ENCODE measurements at places on chromosomes 11 and 22.

- peak; percentile 78 for DNase-seq
These were observed at the start of the genes EML3 and ROM1 for GRCh38 chr11:62612366-62613290. Gene EML3 (minus strand): TSS chr11:62612775. CDS start chr11:62612457, 318 bp downstream. Gene ROM1 (plus strand): TSS chr11:62613257. CDS start chr11:62613282, 25 bp downstream.

GRCh38 chr11:23765682-23766252 is 731.1 kb upstream of the LUZP2 start:
- no peak for DNase-seq

DNA sequence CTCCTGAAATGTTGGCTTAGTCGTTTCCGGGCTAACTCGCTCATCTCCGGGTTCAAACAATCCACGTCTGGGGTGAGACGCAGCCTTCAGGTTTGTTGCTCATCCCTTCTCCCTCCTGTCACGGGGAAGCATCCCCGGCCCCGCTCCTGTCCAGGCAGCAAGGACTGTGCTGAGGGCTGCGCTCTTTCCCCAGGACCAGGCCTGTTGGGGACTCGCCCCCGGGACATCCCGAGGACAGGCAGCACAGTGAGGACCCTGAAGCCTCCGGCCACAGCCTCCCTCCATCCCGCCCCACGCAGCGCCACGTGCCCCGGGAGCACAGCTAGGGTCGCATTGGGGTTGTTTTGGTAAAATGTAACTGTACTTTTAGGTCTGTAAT is 252.0 kb downstream of the BRD1 start:
- no peak for DNase-seq

DNA sequence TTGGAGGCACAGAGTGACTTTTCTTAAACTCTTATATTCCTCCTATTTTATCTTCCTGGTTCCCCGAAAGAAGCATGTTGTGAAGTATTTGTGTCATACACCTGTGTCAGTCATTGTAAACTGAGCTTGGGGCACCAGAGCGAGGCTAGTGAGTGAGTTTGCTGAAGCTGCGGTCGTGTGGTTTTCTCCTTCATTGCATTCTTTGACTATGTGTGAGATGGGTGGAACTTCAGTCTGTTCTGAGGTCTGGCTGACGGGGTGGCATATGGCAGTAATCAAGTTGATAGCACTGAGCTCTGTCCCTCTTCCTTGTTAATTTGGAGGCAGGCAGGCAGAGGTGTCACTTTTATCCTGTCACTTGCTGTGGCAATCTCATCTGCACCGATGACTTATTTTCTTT is 4.2 kb downstream of the VPS26B start:
- no peak for DNase-seq

DNA sequence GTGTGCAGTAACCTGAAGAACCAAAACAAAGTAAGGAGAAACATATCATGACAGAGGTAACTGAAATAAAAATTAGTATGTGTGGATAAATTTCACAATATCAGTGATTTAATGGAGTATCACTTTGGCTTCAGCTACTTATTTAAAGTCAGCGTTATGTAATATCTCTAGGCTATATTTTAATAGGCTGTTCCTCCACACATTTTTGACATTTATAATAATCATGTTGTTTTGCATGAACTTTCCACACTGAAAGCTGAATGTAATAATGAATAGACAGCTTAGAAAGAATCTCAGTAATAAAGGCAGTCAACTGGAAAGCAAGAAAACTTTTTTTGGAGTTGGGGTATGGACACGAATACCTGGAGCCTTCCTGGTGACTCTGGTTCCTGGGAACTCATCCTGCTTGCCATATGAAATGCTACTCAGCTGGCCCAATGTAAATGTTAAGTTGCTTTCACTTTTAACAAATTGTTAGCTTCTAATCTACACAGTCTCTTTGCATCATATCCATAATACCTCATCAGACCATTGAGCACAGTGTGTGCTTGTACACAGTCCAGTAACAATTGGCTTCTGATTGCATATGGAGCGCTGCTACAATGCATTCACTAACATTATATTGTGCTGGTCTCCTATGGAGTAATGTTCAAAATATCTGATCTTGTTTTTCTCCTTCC is 257.7 kb downstream of the SOX6 start:
- DNase-seq, result no peak

DNA sequence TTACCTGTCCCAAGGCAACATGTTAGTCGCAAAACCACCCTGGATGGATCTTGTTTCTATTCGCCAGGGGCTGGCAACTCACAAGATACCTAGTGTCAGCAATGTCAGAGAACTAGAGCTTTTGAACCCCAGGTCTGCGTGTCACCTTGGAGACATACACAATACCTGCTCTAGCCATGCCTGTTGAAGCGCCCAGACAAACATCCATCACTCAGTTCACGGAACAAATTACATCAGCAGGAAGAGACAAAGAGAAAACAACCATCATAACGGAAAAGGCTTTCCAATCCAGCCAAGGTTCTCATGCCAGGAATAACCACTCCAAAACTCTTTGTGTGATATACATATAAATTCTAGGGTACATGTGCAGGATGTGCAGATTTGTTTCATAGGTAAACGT is 2.2 kb downstream of the CD59 start:
- DNase-seq, result peak; percentile 77

GRCh38 chr11:109929308-109929707 is 163.9 kb upstream of the ZC3H12C start:
- DNase-seq, result no peak

GRCh38 chr22:40107244-40107643 is 70.5 kb upstream of the TNRC6B start:
- DNase-seq, result peak; percentile 3

DNA sequence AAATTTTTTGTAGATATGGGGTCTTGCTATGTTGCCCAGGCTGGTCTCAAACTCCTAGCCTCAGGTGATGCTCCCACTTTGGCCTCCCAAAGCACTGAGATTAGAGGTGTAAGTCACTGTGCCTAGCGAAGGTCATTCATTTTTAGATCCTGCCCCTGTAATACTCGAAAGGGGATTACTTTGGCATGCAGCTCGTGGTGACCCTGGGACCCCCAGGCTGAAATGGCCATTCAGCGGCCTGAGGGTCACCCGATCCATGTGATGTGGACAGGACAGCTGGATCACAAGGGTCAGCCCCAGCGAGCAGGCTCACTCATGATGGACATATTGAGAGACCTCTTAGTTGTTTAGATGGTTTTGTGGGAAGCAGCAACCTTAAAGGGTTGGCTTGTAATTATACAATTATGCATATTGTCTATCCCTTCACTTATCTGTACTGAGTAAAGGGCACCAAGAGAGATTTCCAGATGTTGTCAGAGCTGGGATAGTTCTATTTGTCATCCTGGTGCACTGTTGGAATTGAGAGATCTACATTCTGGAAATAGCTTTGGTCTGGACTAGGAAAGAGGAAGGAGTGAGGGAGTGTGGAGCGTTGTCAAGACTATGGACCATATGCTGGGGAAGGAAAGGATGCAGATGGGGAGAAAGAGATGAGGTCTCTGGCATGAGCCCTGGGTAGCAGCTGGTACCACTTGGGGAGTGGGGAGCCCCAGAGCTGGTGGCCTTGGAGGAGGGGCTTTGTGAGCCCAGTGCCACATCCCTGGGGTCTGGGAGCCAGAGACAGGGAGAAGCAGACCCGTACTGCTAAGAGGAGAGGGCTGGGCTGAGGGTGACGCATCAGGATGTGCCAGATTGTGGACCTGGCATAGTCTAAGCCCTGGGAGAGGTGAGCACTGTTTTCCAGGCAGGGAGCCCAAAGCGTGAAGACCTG is 15.5 kb downstream of the RHBDD3 start:
- no peak for DNase-seq

GRCh38 chr11:128894286-128894681 is 3.1 kb downstream of the KCNJ5 start:
- no peak for DNase-seq

DNA sequence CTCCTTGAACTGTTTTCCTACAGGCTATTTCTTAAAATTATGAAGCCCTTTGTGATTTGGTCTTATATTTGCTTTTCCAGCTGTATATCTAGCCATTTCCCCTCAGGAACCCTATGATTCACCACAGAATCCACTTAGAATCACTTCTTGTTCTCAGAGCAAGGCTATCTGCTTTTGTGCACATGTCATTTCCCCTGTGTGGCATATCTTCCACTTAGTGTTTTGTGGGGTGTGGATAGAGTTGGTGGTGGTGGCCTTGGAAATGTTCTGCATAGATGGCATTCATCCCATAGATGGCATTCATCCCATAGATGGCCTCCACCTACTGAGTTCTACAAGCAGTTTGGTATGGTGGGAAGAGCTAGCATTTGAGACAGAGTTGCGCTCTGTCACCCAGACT is 44.7 kb downstream of the SWAP70 start:
- DNase-seq, result peak; percentile 22

DNA sequence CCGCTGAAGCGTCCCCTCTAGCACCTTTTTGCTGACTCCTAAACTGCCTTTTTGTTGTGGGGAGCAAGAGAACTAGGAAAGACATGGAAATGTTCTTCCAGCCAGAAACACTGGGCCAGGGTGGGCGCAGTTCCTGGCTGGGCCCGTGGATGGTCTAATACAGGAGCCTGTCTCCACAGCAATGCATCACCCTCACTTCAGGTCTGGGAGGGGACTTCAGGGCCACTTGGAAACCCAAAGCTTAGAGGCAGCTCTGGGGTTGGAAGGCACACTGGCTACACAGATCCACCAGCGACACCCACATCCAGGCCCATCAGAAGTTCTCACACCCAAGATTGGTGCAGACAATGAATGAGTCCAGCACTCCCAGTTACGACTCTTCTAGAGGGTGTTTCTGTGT is 120.3 kb downstream of the ETS1 start:
- no peak for DNase-seq

- DNase-seq, result no peak
These were observed 1044.7 kb downstream of the BRD1 start for GRCh38 chr22:48782811-48783511.

DNA sequence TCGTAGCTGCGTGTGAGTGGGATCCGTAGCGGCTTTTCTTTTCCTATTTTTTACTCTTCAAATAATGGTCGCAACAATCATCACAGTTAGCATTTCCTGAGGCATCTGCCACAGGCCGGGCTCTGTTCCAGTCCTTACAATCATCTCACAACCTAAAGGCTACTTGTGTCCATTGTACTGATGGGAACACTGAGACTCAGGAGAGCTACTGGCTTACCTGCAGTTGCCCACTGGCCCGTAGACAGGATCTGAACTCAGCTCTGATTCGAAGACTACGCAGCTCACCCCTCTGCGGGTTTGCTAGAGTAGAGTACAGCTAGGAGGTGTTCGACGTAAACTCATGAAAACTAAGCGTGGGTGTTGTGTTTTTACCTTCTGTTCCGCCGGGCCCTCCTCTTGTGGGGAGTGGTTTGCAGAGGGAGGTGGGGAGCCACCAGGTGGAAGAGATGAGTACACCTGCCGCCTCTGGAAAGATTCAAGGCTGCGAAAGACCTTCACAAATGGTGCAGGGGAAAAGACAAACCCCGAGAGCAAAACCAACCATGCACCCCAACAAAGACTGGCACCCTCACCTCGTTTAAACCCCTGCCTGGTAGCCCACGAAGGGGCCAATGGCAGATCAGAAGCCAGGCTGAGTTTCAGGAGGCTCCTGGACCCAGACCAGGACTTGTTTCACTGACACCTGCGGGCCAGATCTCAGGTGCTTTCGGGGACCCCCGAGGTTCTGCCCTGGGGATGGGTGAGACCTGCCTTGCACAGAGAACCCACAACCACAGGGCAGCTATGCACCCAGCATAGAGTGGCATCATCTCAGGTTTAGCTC is 18.3 kb upstream of the RFPL3 start:
- DNase-seq, result no peak

DNA sequence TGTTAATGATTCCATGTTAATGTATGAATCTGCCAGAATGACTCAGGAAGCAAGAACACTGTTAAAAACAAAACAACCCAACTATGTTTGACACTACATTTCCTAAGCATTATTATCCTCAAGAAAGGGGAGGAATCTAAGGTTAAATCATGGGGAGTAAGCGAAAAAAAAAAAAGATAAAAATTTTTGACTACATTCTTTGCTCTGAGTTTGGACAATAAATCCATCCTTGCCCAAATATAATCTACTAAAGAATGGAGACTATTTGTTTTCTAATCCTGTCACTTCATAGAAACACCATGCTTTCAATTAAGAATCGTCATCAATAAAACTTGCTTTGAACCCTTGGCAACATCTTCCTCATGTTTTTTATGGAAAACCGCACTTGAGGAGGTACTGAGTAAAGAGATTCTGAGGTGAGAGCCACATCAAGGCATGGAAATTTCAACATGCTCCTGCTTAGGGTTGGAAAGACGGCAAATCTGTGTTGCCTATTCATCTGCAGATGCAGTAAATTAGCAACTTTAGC is 9.7 kb downstream of the MAML2 start:
- DNase-seq, result no peak

DNA sequence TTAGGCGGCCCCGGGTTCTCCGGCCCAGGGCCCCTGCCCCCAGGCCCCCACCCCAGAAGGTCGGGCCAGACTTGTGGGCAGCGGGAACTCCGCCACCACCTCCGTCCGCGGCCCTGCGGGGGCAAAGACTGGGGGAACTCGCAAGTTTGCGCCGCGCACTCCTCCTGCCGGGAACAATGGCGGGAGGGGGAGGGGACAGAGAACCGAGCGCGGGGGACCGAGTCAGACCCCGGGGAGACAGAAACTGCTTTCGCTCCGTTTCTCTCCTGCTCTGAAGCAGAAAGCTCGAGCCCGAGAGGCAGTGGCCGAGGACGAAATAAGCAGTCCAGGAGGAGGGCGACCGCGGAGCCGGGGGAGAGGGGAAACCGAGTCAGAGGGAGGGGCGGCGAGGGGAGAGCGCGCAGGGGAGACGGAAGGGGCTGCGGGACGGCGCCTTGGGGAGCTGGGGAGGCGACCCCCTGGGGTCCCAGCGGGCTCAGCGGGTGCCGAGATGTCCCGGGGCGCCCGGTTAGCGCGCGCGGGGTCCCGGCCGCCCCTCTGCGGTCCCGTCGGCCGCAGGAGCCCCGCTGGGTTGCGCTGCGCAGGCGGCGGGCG is 555 bp downstream of the TP53I11 start:
- DNase-seq, result peak; percentile 25

DNA sequence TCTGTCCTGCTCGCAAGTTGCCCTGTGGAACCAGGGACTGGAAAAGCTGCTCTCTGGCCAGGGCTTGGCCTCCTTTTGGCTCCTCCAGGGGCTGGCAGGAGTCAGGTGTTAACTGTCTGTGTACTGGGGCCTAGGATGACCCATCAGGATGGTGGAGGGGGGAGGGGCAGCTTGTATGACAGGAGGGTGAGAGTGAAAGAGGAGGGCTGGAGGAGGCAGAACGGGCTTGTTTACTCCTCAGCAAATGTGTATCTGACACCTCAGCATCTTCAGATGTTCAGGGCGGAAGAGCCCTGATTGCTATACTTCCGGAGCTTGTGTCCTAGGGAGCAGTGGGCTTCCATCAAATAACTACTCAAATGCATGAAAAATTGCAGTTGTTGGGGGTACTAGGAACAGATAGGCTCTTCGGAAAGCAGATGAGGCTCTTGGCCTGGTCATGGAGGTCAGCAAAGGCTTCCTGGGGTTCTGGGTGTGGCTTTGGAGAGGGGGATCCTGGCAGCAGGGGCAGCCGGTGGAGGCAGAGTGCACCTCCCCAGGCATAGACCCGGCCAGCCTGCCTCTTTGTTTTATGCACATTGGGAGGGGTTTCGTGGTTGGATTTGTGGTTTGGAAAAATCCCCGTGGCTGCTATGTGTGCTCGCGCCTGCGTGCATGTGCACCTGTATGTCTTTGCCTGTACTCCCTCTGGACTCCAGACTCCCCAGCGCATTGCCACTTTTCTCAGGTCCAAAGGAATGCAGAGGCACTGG is 31.2 kb downstream of the CD82 start:
- DNase-seq, result no peak
